ENCODE measurements at places on chromosomes 7 and 10.

GRCh38 chr7:32070051-32070405 is 179 bp downstream of the PDE1C start:
- no peak for DNase-seq

- no peak for DNase-seq
Observed at GRCh38 chr10:48542471-48543181, 62.2 kb downstream of the ARHGAP22 start.

GRCh38 chr7:5532536-5533335 is 109.1 kb upstream of the TNRC18 start:
- no peak for DNase-seq

DNA sequence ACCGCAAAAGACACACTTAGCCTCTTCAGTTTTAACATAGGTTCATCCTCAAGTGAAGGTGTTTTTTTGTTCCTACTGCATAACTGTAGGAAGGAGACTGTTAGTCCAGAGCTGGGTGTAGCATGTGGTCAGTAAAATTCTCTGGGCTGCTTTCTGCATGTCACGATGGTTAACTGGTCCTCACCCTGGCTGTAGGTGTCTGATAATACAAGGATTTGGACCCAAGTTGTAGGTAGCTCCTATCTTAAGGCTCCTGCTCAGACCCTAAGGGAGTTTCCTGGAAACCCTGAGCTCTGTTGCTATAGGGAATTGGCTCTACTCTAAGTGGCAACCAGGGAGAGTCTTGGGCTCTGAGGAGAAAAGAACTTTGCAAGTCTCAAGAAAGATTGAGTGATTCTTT is 112.9 kb downstream of the SAMD9 start:
- DNase-seq, result no peak

DNA sequence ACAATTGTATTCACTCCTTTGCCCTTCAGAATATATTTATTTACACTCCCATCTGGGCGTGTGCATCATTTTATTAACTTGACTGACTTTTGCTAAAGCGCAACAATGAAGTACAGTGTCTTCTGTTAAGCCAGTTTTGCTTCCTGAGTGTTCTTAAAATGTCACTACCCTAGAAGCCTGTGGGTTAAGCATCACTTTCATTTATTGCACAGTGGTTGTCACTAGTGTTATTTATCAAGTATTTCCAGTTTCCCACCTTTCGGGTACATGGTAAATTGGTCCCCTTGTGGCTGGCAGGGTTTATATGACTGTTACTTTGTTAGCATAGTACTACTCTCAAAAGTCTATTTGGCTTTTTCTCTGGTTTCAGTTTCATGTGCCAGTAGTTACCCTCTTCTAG is 3.3 kb downstream of the HILPDA start:
- no peak for DNase-seq

DNA sequence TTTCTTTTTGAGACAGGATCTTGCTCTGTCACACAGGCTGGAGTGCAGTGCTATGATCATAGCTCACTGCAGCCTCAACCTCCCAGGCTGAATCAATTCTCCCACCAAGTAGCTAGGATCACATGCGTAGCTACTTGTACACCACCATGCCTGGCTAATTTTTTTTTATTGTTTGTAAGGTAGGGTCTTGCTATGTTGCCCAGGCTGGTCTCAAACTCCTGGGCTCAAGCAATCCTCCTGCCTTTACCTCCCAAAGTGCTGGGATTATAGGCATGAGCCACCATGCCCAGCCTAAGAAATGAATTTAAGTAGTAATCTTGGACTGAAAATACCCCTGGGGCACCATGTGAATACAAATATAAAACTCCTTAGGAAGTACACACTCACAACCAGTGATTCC is 5.8 kb downstream of the NUDT13 start:
- no peak for DNase-seq

- peak; percentile 8 for DNase-seq
Observed at GRCh38 chr10:127836966-127837365, 55.8 kb downstream of the CLRN3 start.

DNA sequence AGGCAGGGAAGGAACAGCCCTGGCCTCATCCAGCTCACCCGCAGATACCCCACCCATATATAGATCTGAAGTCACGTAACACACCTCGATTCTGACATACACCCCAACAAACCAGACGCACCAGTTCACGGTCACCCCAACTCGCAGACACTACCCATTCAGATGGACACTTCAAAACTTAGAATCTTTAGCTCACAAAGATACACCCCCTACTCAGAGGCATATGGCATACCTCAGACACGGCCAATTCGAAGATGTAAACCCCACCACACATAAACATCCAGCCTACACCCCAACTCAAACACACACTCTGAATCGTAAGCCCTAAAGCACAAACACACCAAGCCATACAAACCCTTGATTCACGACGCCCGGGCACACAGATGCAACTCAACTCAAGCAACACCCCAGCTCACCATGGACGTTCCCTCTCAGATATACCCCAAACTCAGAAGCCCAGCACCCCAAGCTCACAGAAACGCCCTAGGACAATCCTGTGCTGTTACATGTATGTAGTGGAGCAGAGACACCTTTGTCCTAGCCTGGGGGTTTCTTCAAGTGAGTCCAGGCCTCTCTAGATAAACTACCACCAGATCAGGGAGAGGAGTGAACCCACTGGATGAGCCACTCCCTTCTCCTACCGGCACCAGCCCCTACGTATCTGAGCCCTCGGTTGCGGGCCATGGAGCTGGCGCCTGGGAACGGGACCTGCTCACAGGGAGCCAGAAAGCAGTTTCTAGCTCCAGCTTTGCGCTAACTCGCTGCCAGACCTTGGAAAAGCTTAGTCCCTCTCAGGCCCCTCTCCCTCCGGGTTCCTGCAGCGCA is 8.8 kb downstream of the PSD start:
- no peak for DNase-seq

GRCh38 chr7:77685233-77685632 is 11.0 kb upstream of the RSBN1L start:
- DNase-seq, result no peak

GRCh38 chr10:21194510-21194993 is 297.4 kb upstream of the NEBL start:
- DNase-seq, result peak; percentile 81

DNA sequence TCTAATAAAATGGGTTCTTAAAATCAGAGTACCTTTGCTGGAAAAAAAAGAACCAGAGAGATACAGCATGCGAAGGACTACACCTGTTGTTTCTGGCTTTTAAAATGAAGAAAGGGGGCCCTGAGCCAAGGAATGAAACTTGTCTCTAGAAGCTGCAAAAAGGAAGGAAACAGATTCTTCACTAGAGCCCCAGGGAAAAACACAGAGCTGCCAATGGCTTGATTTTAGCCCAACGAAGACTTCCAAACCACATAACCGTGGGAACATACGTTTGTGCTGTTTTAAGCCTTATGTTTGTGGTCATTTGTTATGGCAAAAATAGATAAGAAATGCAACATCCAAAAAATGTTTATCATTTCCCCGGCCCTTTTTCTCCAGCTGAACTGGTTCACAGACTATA is 780.0 kb downstream of the SORCS1 start:
- no peak for DNase-seq

GRCh38 chr10:69912589-69912988 is 110.9 kb downstream of the COL13A1 start:
- DNase-seq, result no peak

DNA sequence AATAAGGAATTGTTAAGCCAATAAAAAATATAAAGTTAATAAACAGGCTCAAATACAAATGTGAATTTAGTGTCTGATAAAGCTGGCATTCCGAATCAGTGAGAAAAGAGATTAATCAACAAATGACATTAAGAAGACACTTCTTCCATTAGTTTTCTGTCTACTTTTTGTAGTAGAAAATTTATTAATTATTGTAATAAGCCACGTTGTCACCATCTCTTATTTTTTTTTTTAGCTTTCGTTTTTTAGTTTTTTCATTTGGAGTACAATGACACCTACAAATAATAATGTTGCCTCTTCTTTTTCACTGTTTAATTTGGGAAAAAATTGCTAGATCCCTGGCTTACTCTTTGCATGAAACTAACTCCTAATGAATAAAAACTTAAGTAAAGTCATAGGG is 46.8 kb upstream of the STEAP1B start:
- DNase-seq, result no peak

GRCh38 chr7:137981668-137982067 is 20.2 kb downstream of the CREB3L2 start:
- no peak for DNase-seq

DNA sequence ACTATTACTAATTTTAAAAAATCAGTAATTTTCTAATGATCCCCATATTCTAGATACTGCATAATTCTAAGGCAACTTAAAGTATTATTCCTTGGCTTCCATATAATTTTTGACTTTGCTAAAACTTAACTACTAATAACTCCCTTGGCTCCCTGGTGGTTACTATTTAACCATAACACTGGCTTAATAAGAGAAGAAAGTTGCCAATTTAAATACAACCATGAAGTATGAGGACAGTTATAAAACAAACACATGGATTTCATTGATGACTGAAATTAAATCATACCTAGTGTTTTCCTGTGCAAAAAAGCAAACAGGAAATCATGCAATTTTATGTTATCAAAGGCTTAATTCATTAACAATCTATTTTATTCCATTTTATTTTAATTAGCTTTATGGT is 1073.9 kb downstream of the GRM8 start:
- no peak for DNase-seq

DNA sequence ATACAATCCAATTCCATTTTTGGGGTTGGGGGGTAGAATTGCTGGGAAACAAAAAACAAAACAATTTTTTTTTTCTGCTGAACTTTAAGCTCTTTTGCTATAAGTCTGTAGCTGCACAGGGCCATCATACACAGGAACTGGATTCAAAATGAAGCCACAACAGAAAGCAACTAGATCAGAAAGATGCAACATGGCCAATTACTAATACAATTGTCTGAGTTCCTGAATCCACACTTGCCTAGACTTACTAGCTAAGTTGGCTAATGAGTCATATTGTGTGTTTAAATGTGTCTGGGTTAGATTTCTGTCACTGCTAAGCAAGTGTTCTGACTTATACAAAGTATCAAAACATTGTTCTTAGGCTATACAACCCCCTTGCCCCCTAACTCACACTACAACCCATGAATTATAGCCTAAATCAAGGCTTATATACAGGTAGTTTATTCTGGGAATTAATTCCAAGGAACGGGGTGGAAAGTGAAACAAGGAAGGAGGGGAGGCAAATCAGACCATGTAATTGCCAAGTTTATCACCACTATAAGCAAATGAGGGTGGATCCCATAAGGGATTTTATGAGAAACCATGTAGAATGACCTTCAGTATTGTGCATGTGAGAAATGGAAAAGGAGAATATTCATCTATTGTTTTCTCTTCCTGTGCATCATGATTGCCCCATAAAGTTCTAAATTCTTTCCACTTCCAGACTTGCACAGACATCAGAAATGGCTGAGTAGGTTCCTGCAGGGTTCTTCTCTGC is 337.9 kb upstream of the SORCS1 start:
- DNase-seq, result no peak

DNA sequence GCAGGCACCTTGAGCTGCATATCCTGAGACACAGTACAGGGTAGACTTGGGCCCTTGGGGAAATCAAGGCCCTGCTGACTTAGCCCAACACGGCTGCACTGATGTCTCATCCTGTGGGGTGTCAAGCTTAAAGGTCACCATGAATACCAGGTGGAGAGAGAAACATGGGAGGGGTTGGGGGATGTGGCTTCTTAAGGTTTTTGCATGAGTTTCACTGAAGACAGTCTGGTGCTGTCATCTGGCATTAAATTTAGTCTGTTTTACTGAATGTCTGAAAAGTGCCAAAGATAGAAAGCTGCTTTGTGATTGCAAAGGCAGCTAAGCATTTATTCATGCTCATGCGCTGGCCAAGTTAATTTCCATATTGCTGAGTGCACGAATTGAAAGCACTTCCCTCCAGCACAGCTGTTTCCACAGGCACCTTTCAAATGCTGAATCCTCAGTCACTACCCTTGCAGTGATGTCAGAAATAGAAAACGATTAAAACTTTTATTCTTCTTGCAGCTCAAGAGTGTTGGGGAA is 102.1 kb downstream of the OSBPL3 start:
- peak; percentile 56 for DNase-seq

DNA sequence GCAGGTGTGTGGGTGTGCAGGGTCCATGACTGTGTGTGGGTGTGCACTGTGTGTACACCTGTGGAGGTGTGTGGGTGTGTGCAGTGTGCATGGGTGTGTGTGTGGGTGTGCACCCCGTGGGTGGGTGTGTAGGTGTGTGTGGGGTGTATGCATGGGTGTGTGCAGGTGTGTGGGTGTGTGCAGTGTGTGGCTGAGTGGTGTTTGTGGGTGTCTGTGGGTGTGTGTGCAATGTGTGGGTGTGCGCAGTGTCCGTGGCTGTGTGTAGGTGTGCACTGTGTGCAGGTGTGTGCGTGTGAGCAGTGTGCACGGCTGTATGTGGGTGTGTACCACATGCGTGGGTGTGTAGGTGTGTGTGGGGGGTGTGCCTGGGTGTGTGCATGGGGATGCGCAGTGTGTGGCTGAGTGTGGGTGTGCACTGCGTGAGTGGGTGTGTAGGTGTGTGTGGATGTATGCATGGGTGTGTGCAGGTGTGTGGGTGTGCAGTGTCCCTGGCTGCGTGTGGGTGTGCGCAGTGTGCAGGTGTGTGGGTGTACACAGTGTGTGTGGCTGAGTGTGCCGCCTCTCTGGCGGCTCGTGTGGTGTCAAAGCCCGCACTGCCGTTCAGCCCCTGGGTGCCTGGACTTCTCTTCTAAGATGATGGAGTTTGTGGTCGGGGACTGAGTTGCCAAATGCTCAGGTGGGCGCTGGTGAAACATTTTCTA is 208.3 kb downstream of the DNAJB6 start:
- DNase-seq, result no peak

DNA sequence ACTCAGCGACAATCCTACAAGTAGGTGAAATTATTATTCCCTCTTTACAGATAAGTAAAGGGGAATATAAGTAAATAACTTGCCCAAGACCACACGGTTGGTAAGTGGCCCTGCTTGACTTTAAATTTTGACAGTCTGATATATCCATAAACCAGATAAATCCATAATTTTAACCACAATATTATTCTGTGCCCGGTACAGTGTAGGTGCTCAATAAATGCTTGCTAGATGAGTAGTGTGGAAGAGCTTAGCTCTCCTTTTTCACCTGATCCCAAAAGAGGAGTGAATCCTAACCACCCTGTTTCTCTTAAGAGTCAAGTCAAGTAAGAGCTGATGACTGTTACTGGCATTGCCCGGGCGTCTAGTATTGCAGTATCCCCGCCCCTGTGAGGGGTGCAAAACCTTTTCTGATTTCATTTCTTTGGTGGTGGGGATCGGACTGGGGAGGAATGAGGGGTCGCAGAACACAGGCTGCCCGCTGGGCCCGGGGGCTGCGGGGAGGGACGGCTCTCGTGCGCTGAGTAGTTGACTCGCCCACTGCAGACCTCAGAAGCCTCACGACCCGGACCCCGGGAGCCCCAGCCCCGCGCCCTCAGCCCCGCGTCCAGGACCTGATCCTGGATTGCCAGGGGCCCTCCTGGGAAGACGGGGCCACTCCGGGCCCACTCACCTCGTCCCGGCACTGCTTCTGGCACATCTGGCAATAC is 490 bp downstream of the KIN start:
- DNase-seq, result peak; percentile 33

GRCh38 chr7:44433255-44434022 is 57.0 kb downstream of the NUDCD3 start:
- DNase-seq, result no peak

GRCh38 chr10:57988964-57989363 is 278.7 kb downstream of the IPMK start:
- DNase-seq, result no peak

- no peak for DNase-seq
Observed at GRCh38 chr10:69847458-69847857, 45.8 kb downstream of the COL13A1 start.

- DNase-seq, result peak; percentile 5
Observed at GRCh38 chr7:28623863-28624262, 211.5 kb downstream of the CREB5 start.
